ENCODE measurements at places on chromosomes 3 and 15. TPM values are rescaled to one million over a fixed set of nuclear protein-coding genes. Genes with fewer than 3 reads are reported as not detected.

GRCh38 chr3:14492948-14493881 is 46.9 kb downstream of the GRIP2 start:
- H3K36me3 ChIP-seq = no peaks in the 10 kb centered on the region
- no peak for DNase-seq
- H3K27me3 ChIP-seq = no peaks in the 10 kb centered on the region
- no peaks in the 10 kb centered on the region for H3K4me1 ChIP-seq
- no peak overlapping the region for H3K27ac ChIP-seq
- H3K4me3 ChIP-seq = no peak overlapping the region

- peaks cover 6% of the 10 kb centered on the region for H3K36me3 ChIP-seq
- H3K4me3 ChIP-seq = no peak overlapping the region
- H3K4me1 ChIP-seq = peaks cover 40% of the 10 kb centered on the region
- H3K27ac ChIP-seq = peak overlapping the region; percentile 91
These were observed 27.9 kb downstream of the EHD4 start for GRCh38 chr15:41944313-41944940.

The SUSD5 gene
- 2.3 TPM for total RNA-seq

DNA sequence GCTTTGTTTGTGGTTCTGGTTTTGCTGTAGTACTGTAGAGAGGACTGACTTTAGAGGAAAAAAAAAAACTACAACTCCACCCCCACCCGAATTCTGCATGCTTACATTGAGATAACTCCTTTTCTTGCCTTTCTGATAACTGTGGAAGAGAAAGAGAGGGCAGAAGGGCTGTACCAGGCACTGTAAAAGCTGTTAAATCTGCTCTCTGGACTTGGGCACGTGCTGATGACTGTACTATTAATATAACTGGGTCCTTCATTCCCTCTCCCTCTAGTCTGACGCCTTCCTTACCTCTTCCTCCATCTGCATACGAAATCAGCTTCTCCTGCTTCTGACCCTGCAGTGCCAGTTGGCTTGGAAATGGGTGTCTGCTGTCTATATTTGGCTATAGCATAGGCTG is 15.0 kb downstream of the MAPKBP1 start:
- no peak overlapping the region for H3K4me3 ChIP-seq
- no peaks in the 10 kb centered on the region for H3K27me3 ChIP-seq
- DNase-seq = no peak

The PDIA3 gene
- total RNA-seq = 89.1 TPM

- peak; percentile 81 for DNase-seq
- H3K36me3 ChIP-seq = no peaks in the 10 kb centered on the region
- no peaks in the 10 kb centered on the region for H3K27me3 ChIP-seq
- H3K4me3 ChIP-seq = no peak overlapping the region
These were observed 20.9 kb downstream of the KAT2B start for GRCh38 chr3:20060974-20061685.

The SMAD6 gene
- total RNA-seq = 8.9 TPM

DNA sequence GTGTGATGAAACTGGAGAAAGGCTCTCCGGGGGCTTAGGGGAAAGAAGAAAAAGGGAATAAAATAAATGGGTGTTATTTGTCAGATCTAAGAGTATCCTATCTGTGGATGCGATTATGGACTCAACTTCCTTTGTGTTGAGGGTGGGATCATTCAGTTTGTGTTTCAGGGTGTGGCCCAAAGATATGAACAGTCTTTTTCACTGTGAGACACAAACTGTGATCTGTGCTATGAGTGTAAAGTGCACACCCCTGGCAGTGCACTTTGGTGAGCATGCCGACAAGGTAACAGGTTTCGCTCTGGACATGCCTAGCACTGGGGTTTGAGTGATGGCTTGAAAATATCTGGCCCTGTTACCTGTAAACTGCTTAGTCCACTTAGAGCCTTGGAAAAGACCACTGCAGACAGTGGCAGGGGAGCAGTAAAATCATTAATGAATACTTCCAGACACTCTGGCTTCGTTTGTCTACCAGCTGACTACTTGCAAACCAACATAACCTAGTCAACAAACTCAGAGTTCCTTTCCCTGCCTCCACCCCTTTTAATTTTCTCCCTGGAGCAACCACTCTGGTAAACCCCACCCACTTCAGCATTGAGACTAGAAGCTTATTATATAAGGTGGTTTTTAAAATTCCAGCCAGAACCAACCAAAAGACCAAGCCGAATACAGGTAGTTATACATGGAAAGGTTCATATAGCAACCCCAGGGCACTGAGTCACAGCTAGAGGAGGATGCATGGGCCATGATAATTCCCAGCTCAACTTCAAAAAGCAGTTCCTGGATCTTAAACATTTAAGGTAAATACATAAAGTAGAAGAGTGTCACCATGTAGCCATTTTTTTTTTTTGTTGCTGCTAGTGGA is 55.1 kb downstream of the TAMM41 start:
- H3K27me3 ChIP-seq = no peaks in the 10 kb centered on the region
- H3K4me1 ChIP-seq = no peaks in the 10 kb centered on the region
- H3K4me3 ChIP-seq = no peak overlapping the region
- no peak for DNase-seq
- H3K27ac ChIP-seq = no peak overlapping the region
- peaks cover 2% of the 10 kb centered on the region for H3K36me3 ChIP-seq

The FBXW12 gene
- total RNA-seq = not detected
